ENCODE measurements at places on chromosomes 13 and 19. TPM values are rescaled to one million over a fixed set of nuclear protein-coding genes. Genes with fewer than 3 reads are reported as not detected.

The DPF1 gene
- 2.4 TPM for polyA plus RNA-seq

The N4BP2L1 gene
- polyA plus RNA-seq = 9.5 TPM

The IGFL2 gene
- 0.44 TPM for polyA plus RNA-seq

The LGI4 gene
- polyA plus RNA-seq = 13.2 TPM

The BSG gene
- polyA plus RNA-seq = 227 TPM

The CEACAM5 gene
- polyA plus RNA-seq = not detected

The GAS6 gene
- 54.6 TPM for polyA plus RNA-seq

The NDUFS7 gene
- 88.4 TPM for polyA plus RNA-seq

The CCDC194 gene
- polyA plus RNA-seq = not detected

The CALR3 gene
- not detected for polyA plus RNA-seq

The PRR19 gene
- 0.53 TPM for polyA plus RNA-seq

The SIGLEC8 gene
- polyA plus RNA-seq = 0.10 TPM

The STOML3 gene
- polyA plus RNA-seq = not detected

The NHLRC3 gene
- polyA plus RNA-seq = 37.0 TPM

The CGB8 gene
- not detected for polyA plus RNA-seq

The ELANE gene
- 0.89 TPM for polyA plus RNA-seq

The CGB1 gene
- not detected for polyA plus RNA-seq

The CDX2 gene
- not detected for polyA plus RNA-seq

The CD79A gene
- 0.63 TPM for polyA plus RNA-seq
